ENCODE measurements at places on chromosomes 4 and X.
A peak's percentile ranks its signal among the peaks of the same experiment; 100 is the strongest.

- DNase-seq, result peak; percentile 66
Observed at GRCh38 chrX:40153345-40154249, 55.8 kb upstream of the BCOR start.

DNA sequence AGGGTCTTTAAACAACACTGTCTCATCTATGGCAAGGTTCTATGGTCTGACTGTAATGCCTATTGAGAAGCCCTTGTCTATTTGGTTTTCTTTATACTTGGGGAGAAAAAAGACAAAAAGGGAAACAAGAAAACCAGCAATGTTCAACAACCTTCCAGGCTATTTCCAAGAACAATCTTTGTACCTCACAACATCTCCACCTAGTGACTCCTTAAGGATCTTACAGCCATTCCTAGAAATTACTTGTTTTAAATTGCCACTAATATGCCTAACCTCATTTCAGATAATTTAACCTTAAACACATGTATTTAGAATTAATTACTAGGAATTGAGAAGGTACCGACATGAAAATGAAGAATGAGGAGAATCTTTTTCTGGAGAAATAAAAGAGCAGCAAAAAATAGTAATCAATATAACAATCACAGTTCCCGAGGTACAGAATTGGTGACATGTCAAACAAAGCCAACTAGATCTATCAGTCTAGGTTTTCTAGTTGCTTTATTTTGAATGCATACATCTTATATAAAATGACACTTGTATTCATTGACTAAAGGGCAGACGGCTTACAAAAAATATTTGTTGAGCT, 1.6 kb upstream of the RBM46 start:
- peak; percentile 44 for DNase-seq

DNA sequence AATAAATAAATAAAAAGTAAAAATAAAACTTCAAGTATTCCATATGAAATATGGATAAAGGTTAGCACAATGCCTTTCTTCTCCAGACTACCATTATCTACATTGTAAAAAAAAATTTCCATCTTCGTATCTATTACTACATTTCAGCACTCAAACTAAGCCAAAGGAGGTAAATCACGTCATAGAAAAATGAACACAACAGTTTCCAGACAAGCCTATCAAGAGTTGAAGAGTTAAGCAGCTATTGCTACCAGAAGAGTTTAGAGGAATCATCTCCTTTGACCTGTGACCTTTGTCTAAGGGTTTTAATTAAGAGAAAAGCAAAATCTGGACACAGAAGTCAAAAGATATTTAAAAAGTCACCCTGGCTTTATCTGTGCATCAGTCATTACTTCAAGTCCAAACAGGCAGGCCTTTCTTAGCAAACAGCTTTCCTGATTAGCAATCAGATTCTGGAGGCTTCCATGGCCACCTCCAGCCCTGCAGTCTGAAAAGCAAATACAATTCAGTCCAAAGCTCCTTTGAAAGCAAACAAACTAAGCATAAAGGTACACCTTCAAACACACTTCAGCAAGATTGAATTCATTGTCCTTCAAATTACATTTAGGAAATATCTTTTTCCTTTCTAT, 82.2 kb downstream of the APBB2 start:
- DNase-seq, result no peak

GRCh38 chr4:145868637-145869409, 69.8 kb downstream of the ZNF827 start:
- peak; percentile 39 for DNase-seq
